ENCODE measurements at places on chromosomes 13 and 19. TPM values are rescaled to one million over a fixed set of nuclear protein-coding genes. Genes with fewer than 3 reads are reported as not detected.

Gene UNC13A
- total RNA-seq, result under 0.01 TPM

Gene KIR2DL3
- total RNA-seq, result not detected

- no peaks in the 10 kb centered on the region for H3K4me1 ChIP-seq
- DNase-seq, result peak; percentile 62
- H3K27me3 ChIP-seq, result no peaks in the 10 kb centered on the region
- H3K36me3 ChIP-seq, result no peaks in the 10 kb centered on the region
- H3K4me3 ChIP-seq, result no peak overlapping the region
Observed at GRCh38 chr19:7845390-7846154, 15.6 kb downstream of the EVI5L start.

- no peak overlapping the region for H3K4me3 ChIP-seq
- peak overlapping the region; percentile 2 for H3K27ac ChIP-seq
- DNase-seq, result peak; percentile 27
- no peaks in the 10 kb centered on the region for H3K27me3 ChIP-seq
- H3K36me3 ChIP-seq, result no peaks in the 10 kb centered on the region
Observed at GRCh38 chr13:65913173-65913572, 1317.0 kb downstream of the PCDH9 start.

DNA sequence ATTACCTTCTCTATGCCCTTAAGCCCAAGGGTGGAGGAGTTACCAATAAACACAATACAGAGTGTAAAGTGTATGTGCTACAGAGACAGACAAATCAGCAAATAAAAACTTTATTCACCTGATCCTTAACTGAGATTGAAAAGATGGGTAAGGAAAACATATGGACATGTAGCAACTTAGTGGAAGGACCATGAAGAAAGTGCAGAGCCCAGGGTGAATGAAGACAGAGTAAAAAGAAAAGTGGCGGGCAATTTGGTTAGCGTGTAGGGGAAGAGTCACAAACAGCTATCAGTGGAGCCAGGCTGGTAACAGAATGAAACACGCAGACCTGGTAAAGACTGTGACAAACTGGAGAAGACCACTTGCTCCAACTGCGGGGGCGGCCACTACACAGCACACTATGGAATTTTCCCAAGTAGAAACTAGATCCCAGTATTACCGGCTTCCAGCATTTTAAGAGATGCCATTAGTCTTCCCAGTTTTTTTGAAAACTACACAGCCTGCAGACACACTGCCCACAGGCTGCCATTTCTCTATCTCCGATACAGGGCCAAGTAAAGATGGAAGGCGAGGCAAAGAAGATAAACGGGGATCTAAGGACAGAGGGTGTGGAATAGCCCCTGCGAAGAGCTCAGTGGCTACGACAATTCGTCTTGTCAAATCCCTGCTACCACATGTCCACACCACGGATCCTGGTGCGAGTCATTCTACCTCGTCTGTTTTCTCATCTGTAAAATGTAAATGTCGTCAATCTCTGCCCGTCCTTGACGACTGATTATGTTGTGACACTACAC, 1.2 kb downstream of the UQCRFS1 start:
- no peaks in the 10 kb centered on the region for H3K27me3 ChIP-seq
- peak overlapping the region; percentile 86 for H3K4me3 ChIP-seq
- H3K4me1 ChIP-seq, result peaks cover 8% of the 10 kb centered on the region
- DNase-seq, result peak; percentile 79

DNA sequence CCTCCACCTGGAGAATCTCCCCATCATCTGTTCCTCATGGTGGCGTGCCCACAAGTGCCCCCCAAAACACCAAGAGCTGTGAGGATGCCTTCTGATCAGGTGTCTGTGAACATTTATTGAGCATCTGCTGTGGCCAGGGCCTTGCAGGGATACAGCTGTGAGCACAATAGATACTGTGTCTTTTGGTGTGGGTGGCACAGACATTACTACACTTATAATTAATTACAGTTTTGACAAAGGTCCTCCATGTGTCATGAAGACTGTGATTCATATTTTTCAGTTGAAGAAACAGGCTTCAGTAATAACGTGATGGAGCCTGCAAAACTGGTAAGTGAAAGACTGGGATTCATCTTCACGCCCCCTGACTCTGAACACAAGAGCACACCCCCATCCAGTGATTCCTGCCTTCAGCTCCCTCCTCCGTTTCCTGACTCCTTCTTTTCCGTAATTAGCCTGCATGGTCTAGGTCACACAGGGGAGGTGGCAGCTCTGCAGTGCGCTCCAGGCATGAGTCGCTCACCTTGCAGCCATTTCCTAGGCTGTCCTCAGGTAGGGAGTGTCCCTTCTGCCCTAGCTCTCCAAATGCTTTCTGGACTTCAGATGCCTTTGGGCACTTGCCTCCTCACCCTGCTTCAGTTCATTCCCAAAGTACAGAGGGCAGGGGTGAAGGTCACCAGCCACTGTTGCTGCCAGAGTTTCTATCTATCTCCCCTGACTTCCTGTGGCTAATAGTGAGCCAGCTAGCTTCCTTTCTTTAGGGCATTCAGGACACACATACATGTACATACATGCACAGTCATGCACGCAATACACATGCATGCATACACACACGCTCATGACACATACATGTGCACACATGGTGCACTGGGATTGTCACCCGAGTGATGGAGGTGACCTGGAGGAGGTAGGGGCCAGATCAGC, 66.5 kb downstream of the SIAH3 start:
- peaks cover 14% of the 10 kb centered on the region for H3K27me3 ChIP-seq
- H3K4me3 ChIP-seq, result no peak overlapping the region
- DNase-seq, result no peak
- no peak overlapping the region for H3K27ac ChIP-seq

GRCh38 chr19:36573895-36574720, 1.0 kb upstream of the ZNF529 start:
- peaks cover 19% of the 10 kb centered on the region for H3K36me3 ChIP-seq
- peak overlapping the region; percentile 89 for H3K27ac ChIP-seq
- no peaks in the 10 kb centered on the region for H3K27me3 ChIP-seq

DNA sequence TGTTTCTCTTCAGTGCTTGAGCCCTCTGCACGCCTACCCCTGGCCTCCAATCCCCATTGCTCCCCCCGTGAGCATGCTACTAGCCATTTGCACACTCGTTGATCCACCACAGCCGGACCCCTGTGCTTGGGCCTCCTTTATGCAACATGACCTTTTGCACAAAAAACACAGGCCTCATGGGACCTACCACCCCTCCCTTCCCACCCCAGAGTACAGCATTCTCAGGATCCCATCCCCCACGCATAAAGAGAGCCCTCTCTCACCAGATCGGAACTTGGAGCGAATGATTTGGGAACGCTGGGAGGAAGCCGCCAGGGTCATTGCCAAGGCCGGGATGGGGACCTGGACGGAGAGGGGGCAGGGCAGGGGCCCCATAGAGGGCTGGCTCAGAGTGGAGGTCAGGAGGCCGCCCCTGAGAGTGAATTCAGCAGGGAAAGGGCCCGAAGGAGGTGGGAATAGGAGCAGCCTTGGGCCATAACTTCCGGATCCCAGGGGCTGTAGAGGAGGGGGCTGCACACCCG, 754 bp downstream of the MAMSTR start:
- H3K27me3 ChIP-seq, result no peaks in the 10 kb centered on the region
- no peak overlapping the region for H3K4me3 ChIP-seq
- H3K27ac ChIP-seq, result no peak overlapping the region
- peak; percentile 68 for DNase-seq
- peaks cover 29% of the 10 kb centered on the region for H3K4me1 ChIP-seq
- no peaks in the 10 kb centered on the region for H3K36me3 ChIP-seq

DNA sequence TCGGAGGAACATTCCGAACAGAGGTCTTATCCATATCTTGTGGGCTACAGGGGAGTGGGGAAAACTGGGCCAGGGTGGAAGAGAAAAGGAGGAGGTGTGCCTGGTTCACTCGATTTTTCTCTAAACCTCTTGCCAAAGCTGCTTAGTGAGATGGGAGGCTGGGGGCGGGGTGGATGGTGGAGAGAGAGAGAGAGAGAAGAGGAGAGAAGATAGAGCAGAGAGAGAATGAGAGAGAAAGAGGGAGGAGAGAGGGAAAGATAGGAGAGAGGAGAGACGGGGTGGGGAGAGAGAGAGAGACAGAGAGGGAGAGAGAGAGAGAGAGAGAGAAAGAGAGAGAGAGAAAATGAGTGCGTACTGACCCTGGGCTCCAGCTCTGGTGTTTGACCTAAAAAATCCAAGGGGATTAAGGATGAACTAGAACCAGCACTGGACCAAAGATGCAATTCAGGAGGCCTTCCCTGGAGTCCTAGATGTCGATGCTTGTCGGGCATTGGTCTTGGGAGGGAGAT, 14.1 kb downstream of the NOVA2 start:
- H3K36me3 ChIP-seq, result no peaks in the 10 kb centered on the region
- peaks cover 10% of the 10 kb centered on the region for H3K27me3 ChIP-seq
- DNase-seq, result peak; percentile 51
- no peak overlapping the region for H3K4me3 ChIP-seq
- no peaks in the 10 kb centered on the region for H3K4me1 ChIP-seq

GRCh38 chr13:28329395-28330158, 165.4 kb downstream of the FLT1 start:
- peak; percentile 96 for DNase-seq
- H3K36me3 ChIP-seq, result no peaks in the 10 kb centered on the region
- no peak overlapping the region for H3K4me3 ChIP-seq
- no peaks in the 10 kb centered on the region for H3K27me3 ChIP-seq

- peak; percentile 74 for DNase-seq
- peaks cover 5% of the 10 kb centered on the region for H3K4me1 ChIP-seq
- H3K27me3 ChIP-seq, result no peaks in the 10 kb centered on the region
Observed at GRCh38 chr19:41356984-41357739, 3.4 kb upstream of the TGFB1 start.

- H3K27ac ChIP-seq, result no peak overlapping the region
- no peaks in the 10 kb centered on the region for H3K27me3 ChIP-seq
- H3K4me1 ChIP-seq, result no peaks in the 10 kb centered on the region
- no peaks in the 10 kb centered on the region for H3K36me3 ChIP-seq
- H3K4me3 ChIP-seq, result no peak overlapping the region
Observed at GRCh38 chr13:91185294-91185863, 162.1 kb upstream of the MIR17HG start.

- DNase-seq, result peak; percentile 85
- H3K27ac ChIP-seq, result no peak overlapping the region
- no peaks in the 10 kb centered on the region for H3K4me1 ChIP-seq
- no peaks in the 10 kb centered on the region for H3K27me3 ChIP-seq
- H3K4me3 ChIP-seq, result no peak overlapping the region
Observed at GRCh38 chr19:32599736-32600157, 18.8 kb downstream of the PDCD5 start.

- H3K27ac ChIP-seq, result no peak overlapping the region
- no peak overlapping the region for H3K4me3 ChIP-seq
- no peaks in the 10 kb centered on the region for H3K27me3 ChIP-seq
Observed at GRCh38 chr13:91245288-91245687, 102.2 kb upstream of the MIR17HG start.
